ENCODE measurements at places on chromosomes 11 and 22.
A peak's percentile ranks its signal among the peaks of the same experiment; 100 is the strongest.

DNA sequence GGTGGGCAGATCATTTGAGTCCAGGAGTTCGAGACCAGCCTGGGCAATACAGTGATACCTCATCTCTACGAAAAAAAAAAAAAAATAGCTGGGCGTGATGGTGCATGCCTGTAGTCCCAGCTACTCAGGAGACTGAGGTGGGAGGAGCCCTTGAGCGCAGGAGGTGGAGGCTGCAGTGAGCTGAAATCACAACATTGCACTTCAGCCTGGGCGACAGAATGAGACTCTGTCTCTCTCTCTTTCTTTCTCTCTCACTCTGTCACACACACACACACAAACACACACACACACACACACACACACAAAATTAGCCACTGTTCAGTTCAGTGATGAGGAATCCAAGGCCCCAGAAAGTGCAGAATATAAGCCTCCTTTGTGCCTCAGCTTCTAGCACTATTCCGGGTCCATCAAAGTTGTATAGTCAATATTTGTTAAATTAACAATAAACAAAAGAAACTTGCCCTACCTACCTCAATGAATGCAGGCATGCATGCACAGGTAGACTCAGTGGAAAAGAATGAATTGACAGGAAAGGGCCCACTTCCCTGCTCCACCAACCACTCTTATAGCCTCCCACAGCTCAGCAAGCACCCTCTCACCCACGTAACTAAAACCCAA is 3.9 kb upstream of the SMIM35 start:
- DNase-seq: no peak

GRCh38 chr11:19394525-19395016 is 153.8 kb upstream of the E2F8 start:
- no peak for DNase-seq

- no peak for DNase-seq
These were observed 12.2 kb downstream of the PDE2A start for GRCh38 chr11:72662036-72662435.

DNA sequence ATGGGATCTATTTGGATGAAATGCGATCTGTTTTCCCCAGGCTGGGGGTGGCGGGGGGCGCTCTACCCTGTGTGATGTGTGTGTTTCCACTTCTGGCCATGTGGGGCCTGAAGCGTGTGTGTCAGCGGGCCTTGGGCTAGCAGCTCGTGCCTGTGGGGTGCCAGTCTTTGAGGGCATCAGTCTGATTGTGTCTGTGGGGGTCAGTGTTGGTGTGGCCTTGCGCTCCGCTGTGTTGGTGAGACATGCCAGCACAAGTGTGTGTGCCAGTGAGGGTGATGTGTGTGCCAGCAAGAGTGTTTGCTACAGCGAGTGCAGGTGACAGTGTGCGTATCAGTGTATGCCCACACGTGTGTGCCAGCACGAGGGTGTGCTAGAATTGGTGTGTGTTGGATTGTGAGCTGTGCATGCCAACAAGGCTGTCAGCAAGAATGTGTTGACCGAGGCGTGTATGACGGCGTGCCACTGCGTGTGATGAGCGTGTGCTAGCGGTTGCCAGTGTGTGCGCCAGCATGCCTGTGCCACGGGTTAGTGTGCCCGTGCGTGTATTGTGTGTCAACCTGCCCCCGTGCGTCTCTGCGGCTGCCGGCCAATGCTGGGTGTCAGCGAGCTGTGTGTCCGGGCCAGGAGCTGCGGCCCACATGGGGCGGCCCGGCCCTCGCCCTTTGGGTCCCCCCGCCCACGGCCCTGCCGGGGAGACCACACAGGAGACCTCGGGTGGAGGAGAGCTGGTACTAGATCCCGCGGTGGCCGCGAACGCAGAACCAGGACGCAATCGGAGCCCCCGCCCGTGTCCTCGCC is 519 bp downstream of the ARRB1 start:
- peak; percentile 56 for DNase-seq

- no peak for DNase-seq
These were observed 22.1 kb upstream of the UCP3 start for GRCh38 chr11:74030723-74031676.

- no peak for DNase-seq
These were observed 16.3 kb downstream of the CTNND1 start for GRCh38 chr11:57777969-57778317.

GRCh38 chr11:66299186-66299585 is 7.5 kb downstream of the TMEM151A start:
- DNase-seq: no peak

All from C1 segment of cervical spinal cord (tissue), 14 donors.